ENCODE measurements at places on chromosomes 2 and 18.

DNA sequence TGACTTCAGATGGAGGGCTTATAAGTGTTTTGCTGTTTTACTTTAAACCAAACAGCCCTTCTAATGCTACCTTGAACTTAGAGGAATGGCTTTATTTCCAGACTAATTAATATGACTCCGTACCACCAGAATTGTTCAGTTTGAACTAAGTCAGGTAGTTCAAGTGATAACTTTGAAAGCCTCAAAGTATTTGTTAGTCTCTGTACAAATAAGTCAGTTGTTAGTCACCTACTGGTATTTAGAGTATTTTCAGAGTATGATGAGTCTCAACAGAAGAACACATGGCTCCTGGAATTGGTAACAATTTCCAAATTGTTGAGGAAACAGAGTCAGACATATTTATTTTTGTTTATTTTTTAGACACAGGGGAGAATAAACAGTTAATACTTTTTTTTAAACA, 381.8 kb upstream of the NRXN1 start:
- DNase-seq, result no peak

DNA sequence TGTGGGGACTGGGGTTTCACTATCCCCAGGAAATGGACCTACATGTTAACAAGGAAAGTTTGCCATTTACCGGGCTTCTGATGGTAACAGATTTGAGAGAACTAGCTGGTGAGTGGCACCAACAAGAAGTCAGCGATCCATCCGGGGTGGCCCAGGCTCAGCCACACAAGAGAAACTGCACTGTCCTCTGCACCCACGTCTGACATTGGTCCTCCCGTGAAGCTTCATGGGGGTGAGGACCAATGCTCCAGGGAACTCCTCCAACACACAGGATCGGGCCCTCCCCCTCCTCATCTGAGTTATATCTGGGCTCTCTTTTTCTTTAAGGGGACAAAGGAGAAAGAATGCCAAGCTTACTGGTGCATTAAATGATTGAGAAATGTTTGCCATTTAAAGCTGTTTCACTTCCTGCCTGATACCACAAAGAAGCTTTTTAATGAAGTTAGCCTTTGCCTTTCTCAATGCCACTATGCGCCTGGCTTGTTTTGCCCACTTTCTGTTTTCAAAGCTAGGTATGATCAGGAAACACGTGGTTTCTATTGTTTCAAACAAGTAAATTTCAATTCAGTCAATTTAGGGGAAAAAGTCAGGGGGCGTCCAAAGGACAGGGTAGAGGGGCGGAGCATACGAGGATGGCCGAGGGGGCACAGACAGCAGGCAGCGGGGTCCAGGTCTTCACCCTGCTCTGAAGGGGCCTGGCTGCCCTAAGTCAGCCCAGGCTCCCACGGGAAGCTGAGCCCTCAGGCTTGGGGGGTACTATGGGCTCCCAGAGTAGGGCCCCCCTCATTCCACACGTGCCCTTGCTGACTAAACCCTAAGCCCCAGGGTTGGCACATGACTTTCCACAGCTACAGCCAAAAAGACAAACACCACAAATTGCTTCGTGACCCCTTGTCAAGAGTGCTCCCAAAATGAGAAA, 204.0 kb upstream of the ID2 start:
- no peak for DNase-seq

- DNase-seq, result peak; percentile 66
Observed at GRCh38 chr2:222903234-222904220, 42.7 kb downstream of the ACSL3 start.

DNA sequence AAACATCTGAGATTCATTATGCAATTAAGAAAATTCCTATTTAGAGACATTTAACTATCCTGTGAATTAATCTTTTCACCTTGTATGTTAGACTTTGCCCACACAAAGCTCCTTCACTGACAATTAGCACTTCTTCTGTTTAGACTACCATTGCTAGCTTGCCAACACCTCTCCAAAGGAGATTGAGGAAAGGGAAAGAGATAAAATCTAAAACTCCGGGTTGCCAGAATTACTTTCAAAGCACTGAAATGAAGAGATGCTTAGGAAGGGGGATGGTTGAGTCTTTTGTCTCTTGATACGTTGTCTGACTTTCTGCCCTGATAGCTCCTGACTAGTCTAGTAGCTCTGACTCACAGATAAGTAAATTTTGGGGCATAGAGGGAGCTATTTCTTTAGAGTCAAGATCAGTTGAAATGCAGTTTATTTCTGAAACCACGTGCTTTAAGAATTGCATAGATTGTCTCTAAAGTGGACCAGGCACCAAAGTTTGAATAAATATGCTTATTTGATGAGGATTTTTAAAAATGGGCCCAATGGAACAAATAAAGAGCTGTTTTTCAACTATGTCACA, 74.1 kb upstream of the DSEL start:
- DNase-seq, result peak; percentile 94

DNA sequence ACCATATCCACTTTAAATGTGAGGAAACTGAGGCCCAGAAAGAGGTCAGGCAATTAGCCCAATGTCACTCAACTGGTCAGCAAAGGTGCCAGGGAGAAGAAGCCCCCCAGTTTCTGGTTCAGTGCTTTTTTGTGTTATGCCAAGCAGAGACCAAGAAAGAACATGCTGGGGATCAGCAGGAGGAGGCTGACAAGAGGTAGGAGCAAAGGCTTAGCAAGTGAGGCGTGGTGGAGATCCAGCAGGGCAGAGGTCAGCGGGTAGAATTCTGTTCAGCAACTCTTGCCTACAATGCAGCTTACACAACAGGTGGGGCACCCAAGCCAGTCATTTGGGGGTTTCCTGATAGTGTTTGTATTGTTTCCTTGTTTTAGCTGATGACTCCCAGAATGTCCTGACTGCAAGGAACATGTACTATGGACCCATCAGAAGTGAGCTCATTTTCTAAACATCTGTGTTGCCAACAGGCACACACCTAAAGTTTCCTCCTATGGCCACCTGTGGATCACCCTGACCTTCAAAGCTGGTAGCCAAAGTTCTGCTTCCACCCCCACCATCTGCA, 28.2 kb downstream of the LPIN2 start:
- no peak for DNase-seq

GRCh38 chr2:96320728-96321622, 4.1 kb upstream of the ITPRIPL1 start:
- peak; percentile 54 for DNase-seq

DNA sequence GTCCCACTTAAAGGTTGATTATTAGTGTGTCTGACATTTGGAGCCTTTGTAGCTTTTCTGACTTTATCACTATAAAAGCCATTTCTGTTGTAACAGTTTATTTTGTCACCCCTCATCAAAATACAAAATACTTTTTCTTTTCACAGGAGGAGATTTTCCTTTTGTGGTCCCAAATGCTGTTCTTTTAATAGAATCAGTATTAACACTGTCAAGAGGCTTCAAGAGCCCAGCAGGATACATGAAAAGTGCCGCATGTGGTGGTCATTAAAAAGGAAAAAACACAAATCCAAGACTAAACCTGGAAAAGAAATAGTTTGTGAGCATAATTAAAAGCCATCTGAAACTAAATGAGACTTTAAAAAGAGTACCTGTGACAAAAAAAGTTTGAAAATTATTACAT, 515.7 kb downstream of the DCDC2C start:
- no peak for DNase-seq

- no peak for DNase-seq
Observed at GRCh38 chr2:240579771-240580614, 6.5 kb upstream of the CAPN10 start.

DNA sequence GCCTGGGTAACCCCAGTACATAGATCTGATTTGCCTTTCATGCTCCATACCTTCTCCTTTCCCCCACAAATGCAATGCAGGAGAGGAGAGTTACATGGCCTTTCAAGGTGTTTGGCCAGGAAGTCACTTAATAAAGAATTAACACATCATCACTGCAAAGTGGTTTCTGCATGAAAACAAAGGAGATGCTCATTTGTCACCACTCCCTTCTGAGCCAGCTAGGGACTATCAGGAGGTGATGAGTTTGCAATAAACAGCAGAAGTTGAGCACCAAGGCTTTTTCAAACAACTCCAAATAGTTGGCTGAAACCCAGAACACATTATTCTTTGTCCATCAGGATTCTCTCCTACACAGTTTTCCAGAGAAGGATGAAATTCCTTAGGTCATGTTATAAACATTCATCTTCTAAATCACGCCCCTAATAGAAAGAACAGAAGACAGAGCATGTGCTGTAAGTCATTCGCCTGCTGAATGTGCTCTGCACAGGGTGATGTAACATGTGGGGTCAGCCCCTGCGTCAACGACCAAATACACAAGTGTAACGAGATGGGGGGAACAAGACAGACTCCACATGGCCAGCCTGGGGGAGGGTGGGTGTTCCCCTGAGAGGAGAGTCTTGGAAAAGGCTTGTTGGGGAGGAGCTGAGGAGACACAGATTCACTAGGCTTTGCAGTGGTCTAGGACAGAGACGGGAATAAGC, 87.3 kb upstream of the RMDN2 start:
- DNase-seq, result peak; percentile 76

GRCh38 chr18:48399303-48400075, 9.7 kb downstream of the ZBTB7C start:
- no peak for DNase-seq

DNA sequence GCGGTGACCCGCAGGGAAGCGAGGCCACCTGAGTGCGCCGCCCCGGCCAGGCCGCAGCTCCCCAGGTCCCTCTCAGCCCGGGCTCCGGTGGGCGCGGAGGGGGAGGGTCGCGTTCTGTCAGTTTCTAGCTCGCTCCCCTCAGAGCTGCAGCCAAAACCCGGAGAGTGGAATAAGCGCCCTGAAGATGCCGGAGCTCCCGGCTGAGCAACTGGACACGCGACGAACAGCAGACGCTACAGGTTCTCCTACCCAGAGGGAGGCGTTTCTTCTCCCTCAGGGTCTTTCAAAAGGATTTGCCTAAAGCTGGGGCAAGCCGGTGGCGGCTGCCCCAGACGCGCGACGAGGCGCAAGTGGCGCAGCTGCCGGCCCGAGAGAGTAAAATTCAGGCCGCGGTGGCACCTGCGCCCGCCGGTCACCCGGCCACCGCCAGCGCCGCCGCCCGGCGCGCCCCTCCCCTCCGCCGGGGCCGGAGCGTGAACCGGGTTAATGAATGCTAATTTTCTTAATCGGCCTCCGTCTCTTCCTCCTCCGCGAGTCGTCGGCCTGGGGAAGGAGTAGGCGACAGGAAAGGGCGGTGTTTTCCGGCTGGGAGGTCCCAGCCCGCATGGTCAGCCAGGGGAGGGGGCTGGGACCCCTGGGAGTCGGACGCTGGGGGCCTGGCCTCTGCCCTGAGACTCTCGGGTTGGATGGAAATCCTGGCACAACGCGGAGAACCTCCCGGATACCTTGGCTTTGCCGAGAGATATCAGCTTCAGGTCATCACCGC, 845 bp upstream of the CDC42EP3 start:
- DNase-seq, result peak; percentile 99

- no peak for DNase-seq
Observed at GRCh38 chr2:56448403-56449001, 264.7 kb downstream of the CCDC85A start.

- no peak for DNase-seq
Observed at GRCh38 chr2:150107816-150108215, 379.7 kb downstream of the RND3 start.

DNA sequence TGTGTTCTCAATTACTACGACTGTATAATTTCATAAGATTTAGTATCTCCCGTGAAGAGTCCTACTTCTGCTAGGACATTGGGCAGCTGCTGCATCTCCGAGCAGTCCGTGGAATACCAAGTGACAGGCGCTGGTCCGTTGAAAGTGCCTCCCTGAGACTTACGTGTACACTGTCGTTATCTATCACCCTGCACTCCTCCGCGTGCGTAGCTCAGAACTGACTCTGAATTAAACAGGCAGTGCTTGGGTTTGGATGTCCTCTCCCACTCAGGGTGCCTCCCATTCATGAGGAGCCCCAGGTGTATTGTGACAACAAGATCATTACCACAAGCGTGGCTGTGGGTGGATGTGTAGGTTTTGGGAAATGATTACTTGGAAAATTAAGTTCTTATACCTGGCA, 148.4 kb downstream of the SH3RF3 start:
- DNase-seq, result no peak

DNA sequence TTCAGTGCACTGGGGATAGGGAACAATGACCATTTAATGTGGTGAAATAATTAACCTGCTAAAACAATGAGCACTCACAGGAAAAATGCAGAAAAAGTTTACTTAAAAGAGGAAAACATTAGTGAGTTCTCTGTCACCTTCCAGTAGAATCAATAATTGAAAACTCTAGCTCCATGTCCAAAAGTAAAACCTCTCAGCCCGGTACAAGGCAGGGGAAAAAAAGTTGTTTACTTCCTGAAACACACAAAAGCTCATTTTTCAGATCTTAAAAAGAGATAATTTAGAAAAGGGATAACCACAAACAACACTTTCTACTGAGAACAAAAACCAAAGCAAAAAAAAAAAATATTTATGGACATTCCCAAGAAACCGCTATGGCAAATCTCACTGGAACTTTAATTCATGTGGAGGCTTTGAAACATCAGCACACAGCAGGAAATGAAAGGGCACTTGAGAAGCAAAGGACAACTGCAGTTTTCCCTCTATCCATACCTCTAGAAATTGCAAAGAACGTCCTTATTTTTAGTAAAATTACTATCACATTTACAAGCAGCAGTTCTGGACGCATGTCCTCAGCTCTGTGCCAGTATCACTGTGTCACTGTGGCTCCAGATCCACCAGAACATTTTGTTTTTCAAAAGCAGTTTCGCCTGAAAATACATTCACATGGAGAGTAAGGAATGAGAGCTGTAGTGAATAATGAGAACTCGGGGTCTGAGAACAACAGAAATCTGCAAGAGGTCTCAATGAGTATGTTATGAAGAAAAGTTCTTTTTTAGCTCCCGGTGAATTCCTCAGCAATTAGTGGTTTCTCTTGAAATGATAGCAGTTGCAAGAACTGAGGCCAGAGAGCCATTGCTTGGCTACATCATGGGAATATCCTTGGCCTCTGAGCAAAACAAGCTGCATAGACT, 44.7 kb upstream of the DNAH7 start:
- peak; percentile 23 for DNase-seq

- DNase-seq, result no peak
Observed at GRCh38 chr2:75846683-75847190, 136.0 kb upstream of the GCFC2 start.
